ENCODE measurements at places on chromosomes 11 and 22.

GRCh38 chr11:45388472-45388871 lies 102.3 kb upstream of the SYT13 start:
- DNase-seq: no peak

DNA sequence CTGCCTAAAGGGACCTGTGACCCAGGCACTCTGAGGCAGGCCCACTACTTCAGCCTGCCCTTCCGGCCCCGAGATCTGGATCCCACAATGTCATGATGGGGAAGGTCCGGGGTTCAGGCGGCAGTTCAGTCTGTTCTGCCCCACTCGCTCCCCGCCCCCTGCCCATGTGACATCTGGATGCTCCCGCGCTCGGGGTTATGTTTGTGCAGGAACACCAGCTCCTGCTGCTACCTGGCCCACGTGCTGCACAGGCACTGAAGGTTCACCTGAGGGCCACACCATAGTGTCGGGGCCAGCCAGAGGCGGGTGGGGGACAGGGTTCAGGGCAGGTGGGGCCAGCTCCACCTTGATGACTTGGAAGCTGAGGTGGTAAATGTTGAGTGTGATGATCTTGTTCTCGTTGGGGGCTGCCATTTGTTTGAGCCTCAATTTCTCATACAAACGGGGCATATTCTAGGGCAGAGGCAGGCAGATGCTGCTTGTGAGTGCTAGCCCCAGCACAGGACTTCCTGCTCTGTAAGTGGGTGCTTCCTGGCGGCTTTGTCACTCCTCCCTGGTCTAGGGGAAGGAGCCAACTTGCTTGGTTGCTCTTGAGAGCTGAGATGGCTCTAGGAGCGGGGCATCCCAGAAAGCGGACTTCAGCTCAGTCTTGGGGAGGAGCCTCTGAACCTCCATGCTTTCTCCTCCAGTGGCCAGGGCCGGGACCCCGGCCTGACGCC lies 4.4 kb upstream of the SIPA1 start:
- no peak for DNase-seq

DNA sequence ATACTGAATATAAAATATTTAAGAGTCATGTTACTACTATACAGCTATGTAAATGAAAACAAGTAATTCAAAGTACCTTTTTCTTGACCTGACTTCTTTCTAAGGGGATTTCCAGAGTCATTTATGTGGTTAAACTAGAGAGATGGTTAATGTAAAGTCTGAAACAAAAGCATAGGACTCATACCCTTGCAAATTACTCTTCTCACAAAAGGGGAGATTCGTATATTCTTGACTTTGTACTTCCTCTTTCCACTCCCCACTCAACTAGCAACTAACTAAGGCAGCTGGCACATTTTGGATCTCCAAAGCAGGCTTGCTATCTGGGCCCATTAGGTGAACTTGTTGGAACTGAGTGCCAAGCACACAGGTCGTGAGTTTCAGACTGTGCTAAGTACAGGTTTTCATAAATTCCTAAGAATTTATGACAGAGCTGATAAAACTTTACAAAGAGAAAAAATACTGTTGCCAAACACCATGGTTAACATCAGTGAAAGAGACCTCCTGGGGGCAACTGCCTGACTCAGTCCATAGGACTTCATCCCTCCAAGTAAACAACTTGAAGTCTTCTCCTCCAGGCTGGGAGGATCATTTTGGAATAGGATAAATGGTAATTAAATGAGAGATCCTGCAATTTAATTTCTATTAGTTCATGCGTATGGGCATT lies 77.0 kb upstream of the DDI1 start:
- no peak for DNase-seq

DNA sequence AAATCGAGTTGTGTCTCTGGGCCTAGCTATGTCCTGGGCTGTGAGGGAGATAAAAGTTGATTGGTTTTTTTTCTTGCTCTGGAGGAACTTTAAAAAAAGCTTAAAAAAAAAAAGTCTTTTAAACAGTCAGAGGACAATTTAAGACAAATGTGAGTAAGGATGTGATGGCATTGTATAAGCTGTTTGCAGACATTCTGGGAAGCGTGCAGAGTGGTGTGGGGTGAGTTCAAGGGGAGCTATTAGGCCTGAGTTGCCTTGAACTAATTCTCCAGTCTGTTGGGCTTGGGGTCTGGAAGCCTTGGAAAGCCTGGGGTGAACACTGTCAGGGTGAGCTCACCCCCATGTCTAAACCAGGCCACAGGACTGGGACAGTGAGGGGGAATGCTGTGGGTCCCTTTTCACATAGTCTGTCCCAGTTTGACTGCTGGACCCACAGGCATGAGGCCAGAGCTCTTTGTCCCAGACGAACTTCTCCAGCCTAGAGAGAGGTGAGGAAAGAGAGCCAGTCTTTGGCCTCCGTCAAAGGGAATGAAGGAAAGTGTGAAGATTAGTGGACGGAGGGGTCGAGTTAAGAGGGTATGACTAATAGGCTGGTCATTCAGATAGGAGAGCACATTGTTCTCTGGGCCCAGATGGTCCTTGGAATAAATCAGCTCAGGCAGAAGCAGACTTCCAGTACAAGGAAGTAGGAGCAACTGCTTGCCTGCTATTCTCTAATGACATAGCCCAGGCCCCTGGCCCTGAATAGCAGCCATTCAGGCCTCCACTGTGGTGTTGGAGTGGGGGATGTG lies 76.4 kb upstream of the NNMT start:
- DNase-seq: no peak

DNA sequence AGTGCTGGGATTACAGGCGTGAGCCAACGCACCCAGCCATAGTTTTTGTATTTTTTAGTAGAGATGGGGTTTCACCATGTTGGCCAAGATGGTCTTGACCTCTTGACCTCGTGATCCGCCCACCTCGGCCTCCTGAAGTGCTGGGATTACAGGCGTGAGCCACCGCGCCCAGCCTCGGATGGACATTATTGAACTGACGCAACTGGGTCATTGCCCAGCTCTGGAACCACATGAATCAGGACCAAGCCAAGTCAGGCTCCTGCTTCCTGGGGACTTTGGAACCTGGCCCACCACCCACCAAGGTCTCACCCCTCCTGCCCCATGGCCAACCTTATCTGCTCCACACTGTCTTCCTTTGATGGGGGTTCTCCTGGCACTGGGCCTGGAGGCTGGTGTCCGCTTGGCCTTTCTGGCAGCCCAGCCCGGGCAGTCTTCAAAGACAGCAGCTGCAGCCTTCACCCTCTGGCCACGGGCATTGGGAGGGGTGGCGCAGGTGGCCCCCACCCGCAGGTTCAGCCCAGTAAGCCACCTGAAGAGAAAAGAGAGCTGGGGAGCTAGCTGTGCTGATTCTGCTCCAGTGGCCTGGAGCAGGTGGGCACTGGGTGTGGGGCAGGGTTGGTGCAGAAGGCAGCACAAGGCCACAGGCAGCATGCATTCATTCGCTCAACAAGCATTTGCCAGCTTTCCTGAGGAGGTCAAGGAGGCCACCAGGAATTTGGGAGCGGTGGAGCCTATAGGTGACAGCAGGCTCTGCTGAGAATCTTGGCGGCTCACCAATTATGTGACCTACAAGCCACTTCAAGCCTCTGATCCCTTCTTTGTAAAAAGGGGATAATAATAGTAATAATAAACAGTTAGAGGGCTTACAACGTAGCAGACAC lies 5.7 kb downstream of the CHADL start:
- no peak for DNase-seq

DNA sequence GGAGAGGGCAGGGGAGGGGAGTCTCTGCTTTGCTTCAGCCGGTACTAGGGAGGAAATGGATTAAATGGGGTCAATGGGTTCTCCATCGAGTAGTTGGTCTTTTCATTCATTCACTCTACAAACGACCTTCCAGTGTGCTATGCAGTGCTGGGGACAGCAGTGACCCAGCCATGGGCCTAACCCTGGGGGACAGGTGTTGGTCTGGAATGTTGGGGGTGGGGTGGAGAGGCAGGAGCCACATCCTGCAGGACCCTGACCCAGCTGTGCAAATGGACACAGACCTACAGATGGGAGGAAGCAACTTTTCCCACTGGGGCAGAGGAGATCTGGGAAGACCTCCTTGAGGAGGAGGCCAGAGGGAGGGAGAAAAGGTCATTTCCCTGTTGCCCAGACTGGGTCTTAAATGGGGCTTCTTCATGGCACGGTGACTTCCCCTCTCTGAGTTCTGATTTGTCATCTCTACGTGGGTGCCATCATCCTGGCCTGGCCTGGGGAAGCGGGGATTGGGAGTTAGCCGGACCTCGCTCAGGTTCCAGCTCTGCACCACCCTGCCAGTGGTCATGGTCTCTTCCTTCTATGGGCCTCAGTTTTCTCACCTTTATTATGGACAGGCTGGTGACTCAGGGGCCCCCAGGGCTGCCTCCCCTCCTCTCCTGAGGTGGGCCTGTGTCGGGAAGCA lies 2.0 kb downstream of the CYTH4 start:
- no peak for DNase-seq

- DNase-seq: no peak
These were observed 17.0 kb upstream of the DRICH1 start for GRCh38 chr22:23649071-23649501.
